T-helper 2 cell treated with Interferon-gamma antibody and Interleukin-4, amounts not matched to agents 5 μg/mL and 100 μg/mL, for 36 hours (primary cell): ENCODE measurements at places on chromosomes 13 and 19.

DNA sequence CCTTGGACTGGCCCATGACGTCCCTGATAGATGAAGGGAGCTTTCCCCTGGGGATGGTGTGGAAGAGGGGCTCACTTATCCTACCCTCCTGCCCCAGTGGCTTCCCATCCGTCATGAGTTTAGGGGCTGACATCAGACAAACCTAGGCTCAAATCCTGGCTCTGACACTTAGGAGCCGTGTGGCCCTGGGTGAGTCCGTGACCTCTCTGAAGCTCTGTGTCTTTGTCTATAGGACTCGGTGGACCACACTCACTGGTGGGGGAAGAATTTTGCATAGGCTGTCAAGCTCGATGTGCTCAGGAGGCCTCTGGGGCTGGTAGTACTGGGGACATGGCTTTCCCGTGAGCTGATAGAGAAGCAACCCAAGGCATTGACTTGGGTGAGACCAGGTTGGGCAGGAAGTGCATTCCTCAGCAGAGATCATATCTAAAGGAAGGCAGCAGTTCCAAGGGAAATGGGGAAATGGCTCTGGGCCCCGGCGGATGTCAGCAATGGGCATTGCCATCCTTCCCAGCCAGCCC is 17.4 kb upstream of the AP1M2 start:
- no peak for DNase-seq

DNA sequence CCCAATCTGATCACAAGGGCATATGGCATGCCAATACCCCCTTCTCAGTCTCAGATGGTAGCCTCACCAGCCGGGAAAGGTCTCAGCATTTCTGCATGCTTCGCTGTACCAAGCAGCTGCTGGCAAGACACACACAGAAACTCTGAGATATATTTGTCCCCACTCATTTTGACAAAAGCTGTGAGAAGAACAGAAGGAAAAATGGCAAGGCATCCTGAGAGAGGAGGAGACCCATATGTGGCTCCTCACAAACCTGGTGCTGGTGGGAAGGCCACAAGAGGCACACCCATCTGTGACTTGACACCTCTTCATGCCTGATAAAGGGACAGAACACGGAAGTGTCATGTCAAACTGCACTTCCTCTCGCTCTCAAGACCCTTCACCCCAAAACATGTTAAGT is 36.7 kb upstream of the DOCK9 start:
- DNase-seq = no peak

DNA sequence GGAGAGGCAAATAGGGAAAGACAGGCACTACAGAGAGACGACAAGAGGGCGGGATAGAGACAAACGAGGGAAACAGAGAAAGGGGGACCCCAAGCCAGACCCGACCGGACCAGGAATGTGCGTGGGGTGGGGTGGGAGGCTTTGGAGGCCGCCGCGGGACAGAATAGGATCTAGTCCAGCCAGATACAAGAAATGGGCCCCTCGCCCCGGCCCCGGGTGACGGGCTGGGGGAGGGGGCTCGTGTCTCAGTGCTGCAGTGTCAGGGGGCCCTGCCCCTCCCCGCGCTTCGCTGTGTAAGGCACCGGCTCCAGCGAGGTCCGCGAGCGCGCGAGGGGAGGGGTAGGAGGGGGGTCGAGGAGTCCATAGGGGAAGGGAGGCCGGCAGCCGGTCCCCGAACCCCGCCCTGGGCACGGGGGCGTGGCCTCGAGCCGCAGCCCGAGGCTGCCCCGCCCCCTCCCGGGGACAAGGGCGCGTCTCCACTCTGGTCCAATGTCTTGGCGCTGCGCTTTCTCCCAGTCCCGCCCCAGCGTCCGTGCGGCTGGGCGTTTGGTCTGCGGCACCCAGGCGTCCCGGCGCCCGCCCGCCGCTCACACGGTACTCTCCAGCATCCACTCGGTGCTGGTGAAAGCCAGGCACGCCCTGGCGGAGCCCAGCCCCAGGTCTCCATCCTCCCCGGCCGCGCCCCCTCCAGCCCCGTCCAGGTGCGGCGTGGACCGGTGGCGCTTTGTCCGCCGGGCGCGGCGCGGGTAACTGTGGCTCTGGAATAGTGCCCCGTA is 11.0 kb downstream of the IFNL1 start:
- no peak for DNase-seq

DNA sequence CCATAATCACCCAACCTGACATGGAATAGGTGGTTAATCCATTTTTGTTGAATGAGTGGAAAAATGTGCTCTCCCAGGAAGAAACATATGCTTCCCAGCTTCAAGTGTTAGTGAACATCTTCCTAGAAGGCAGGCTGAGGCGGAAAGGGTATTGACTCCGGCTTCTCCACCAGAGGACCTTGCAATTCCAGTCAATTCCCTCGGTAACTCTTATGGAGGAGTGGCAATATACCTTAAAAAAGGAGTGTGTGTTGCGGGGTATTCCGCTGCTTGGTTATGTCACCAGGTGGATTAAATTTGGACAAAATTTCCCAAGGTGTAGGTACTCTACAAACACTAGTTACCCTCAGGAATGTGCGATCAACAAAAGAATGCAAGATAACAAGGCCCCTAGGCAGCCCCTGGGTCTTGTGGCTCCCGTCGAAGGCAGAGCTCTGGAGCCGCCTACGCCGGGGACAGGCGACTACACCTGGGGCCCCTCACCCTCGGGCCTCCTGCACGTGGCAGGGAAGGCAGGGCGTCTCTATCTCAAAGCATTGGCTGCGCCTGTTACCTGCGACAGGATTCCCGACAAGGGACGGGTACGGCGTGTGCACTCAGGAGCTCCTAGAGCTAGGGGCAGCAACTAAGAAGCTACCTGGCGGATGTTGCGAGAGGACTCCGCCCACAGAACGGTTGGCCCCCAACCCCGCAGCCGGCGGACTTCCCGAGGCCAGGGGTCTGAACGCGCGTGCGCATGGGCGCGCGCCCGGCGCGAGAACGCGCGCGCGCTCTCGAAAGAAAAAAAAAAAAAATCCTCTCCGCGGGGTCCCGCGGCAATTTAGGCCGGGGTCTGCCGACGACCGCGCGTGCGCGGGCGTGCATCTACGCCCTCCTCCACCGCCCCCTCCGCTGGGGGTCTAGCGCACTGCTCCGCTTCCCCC is at the start of gene WDR87:
Gene WDR87, minus strand, starts transcription at position 649 of the 923 bp plus-strand sequence. CDS start 8,355 bp downstream, outside the sequence.
- DNase-seq = peak; percentile 18

DNA sequence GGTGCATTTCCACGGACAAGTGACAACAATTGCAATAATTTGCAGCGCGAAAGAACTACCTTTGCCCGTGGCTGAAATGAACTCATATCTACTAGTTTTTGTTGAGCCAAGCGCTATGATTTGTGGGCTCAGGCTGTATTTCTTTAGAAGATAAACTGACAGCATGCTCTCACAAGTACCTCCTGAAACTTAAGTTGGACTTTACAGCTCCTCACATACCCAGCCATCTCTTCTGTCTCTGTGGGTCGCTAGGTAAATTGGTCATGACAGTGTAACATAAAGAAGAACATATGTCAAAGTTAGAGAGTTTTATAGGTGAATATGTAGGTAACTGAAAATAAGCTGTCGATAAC is 839 bp downstream of the COG6 start:
- DNase-seq = no peak

DNA sequence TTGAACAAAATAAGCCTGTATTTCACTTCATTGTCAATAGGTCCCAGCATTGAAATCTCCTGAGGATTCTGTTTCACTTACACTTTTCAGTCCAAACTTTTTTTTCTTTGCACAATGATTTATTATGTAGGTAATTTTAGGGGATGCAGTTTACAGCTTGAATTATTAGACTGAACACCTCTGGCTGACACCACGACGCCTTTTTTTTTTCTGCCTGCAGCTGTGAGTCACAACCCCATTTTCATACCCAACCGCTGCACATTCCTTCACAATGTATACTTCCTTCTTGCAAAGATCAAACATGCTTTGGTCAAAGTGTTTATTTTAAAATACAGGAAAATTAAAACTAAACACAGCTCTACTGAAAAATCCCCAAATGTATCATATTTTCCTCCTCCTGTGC is 11.4 kb downstream of the ZIC2 start:
- no peak for DNase-seq

DNA sequence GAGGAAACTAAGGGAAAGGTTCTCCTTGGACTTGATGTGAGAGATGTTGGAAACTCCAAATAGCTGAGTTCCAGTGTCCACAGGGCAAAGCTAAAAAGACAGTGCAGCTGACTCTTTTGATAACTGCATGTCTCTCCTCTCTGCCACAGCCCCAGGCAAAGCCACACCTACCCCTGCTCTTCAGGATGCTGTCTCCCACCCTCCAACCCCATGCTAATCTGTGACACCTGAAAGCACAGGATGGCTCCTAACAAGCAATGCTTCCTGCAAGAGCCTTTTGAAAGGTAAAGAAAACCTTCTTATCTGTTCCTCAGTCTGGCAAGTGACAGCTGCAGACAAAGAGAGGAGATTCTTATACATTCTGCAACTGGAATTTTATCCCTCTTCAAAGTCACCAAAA is 14.5 kb downstream of the SLC46A3 start:
- no peak for DNase-seq

GRCh38 chr19:11125994-11126685 is 29.4 kb downstream of the SPC24 start:
- DNase-seq = peak; percentile 49

GRCh38 chr13:90365130-90365529 is 982.4 kb upstream of the MIR17HG start:
- no peak for DNase-seq

DNA sequence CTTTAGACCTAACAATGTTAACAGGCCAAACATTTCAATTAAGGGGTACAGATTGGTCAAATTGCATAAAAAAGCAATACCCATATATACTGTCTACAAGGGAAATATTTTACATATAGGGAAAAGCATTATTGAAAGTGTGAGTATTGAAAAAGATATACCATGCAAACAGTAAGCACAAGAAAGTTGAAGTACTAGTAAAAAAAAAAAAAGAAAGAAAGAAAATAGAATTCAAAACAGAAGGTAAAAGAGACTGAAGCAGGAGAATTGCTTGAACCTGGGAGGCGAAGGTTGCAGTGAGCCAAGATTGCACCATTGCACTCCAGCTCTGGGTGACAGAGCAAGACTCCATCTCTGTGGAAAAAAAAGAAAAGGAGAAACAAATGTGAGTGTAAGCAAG is 5.3 kb upstream of the TEX101 start:
- DNase-seq = no peak

DNA sequence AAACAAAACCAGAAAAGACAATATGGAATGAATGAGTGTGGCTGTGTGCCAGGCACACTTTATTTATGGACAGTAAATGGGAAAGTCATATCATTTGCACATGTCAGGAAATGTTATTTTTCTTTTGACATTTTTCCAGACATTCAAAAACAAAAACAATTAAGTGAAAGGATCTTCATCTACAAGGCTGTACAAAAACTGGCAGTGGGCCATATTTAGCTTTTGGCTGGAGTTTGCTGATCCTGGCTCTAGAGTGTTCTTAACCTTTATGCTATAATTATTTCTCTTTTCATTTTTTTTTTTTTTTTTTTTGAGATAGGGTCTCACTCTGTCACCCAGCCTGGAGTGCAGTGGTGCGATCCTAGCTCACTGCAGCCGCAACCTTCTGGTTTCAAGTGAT is 6.5 kb upstream of the TNFSF9 start:
- no peak for DNase-seq

DNA sequence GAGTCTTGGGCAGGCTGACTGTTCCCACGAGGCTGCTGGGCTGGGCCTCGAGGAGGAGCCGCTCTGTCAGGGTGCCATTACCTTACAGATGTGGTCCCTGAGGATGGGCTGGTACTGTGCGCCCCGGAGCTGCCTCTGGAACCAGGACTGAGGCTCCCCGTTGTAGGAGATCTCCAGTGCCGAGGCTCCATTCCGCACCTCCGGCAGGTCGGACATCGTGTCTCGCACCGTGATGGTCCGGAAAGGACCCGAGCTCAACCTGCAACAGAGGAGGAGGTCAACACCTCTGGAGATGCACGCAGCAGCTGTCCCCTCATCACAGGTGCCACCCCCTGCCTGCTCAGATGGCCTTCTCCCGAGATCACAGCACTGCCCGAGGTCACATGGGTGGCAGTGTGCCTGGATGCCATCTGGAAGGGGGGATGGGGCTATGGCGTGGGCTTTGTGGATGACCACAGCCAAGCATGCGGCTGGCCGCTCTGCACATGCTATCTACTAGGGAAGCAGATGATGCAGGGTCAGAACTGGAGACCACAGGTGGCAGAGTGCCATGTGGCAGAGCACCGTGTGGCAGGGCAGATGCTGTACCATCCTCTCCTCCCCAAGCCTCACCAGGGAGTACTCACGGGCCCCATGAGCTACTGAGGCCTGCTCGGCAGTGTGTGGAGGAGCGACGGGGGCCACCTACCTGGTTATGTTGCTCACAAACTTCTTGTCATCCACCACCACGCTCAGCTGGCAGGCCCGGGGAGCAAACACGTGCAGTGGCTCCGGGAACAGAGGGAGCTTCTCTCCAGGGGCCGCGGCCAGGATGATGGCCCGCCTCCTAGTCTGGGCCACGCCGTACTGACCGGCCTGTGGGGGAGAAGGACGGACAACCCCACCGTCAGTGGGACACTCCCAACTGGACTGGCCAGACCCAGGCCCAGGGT is 18.3 kb upstream of the EIF3G start:
- DNase-seq = no peak

- no peak for DNase-seq
Measured at GRCh38 chr13:73809561-73809960, 324.6 kb downstream of the KLF12 start.

DNA sequence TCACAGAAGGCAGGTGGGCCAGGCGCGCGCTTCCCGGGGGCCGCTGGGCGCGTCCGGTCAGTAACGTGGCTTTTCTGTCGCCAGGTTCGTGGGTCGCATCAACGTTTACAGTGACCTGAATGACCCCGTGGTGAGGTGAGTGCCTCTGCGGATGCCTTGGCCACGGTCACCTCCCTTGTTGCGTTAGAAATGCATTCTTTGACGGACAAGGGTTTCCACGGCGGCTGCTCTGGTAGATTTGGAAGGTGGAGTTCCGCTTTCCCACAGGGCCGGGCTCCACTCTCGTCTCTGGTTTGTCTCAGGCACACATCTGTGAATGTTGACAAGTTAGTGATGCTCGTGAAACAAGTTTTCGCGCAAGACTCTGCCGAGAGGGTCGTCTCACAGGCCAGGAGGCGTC is 130.0 kb downstream of the ATP11A start:
- no peak for DNase-seq

- no peak for DNase-seq
Measured at GRCh38 chr13:86974995-86975328, 696.2 kb upstream of the SLITRK5 start.

- no peak for DNase-seq
Measured at GRCh38 chr19:40280608-40281221, 4.4 kb downstream of the AKT2 start.
